ENCODE measurements at places on chromosomes 2 and 18.

DNA sequence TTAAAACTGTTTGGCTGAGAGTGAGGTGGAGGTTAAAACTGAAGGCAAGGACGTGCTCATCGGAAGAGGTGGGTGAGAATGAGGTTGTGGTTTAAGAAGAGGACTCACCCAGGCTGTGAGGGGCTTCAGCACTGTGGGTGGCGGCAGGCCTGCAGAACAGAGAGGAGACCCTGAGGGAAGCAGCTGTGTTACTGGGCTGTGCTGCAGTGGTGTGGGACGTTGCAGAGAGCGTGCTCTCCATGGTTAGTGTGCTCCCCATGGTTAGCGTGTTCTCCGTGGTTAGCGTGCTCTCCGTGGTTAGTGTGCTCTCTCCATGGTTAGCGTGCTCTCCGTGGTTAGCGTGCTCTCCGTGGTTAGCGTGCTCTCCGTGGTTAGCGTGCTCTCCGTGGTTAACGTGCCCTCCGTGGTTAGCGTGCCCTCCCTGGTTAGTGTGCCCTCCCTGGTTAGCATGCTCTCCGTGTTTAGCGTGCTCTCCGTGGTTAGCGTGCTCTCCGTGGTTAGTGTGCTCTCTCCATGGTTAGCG, 68.5 kb upstream of the NFATC1 start:
- no peak for DNase-seq

DNA sequence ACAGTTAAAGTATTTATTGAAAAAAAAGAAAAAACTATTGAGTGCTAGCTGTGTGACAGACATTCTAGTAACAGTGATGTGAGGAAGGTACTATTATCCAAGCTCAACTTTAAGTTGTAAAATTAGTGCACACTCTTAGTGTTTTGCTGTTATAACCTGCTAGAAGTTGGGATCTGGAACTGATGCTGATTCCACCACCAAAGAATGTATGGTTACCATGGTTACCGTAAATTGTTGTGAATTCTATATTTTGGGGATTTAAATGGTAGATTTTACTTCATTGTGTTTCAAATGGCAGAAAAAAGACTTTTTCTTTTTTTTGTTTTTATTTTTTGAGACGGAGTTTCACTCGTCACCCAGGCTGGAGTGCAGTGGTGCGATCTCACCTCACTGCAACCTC, 5.3 kb downstream of the AGFG1 start:
- DNase-seq: no peak

GRCh38 chr2:239249776-239250175, 151.0 kb downstream of the HDAC4 start:
- no peak for DNase-seq

GRCh38 chr2:159905926-159906714, 108.1 kb upstream of the CD302 start:
- DNase-seq: no peak

- DNase-seq: no peak
These were observed 31.8 kb downstream of the ARHGAP25 start for GRCh38 chr2:68766376-68766845.

DNA sequence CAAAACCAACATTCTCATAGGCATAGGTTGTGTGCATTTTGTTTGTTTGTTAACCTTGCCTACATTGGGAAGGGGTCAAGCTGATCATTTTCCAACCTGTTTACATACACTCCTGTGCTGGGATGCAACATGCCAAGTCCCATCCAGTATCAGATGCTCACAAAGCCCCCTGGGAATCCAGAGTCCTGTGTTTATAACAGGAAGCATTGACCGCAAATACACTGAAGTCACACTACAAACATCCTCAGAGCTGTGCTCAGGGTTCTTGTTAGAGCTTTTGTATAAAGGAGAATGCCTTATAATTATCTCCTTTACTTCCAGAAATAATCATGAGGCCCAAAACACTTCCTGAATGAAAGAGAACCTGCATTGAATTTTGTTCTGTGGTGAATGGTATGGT, 488.7 kb upstream of the TCF4 start:
- DNase-seq: no peak

DNA sequence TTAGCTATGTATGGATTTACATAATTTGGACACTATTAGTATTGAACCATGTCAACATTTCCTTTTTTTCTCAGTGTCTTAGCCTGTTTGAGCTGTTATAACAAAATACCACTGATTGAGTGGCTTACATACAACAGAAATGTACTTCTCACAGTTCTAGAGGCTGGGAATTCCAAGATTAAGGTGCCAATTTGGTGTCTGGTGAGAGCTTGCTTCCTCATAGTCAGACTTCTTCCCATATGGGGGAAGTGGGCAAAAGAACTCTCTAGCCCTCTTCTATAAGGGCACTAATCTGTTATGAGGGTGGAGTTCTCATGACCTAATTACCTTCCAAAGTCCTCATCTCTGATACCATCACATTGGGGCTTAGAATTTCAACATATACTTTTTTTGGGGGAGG, 12.6 kb downstream of the ZNF804A start:
- DNase-seq: no peak

GRCh38 chr2:205017381-205017780, 472.1 kb downstream of the PARD3B start:
- no peak for DNase-seq

- no peak for DNase-seq
These were observed 42.0 kb downstream of the DTNA start for GRCh38 chr18:34752056-34752455.

DNA sequence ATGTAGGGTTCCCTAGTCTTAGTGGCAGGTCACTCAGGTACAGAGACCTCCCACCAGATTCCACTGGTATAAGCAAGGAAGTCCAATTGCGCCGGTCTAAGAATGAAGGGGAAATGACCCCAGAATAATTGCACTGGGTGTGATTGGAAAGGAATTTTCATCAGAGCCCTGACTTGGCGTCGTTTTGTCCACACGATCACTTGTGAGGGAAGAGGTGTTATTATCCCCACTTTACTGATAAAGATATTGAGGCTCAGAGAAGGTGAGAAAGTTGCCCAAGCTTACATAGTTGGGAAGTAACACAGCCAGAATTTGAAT, 61.5 kb downstream of the CIB4 start:
- DNase-seq: no peak

- no peak for DNase-seq
These were observed 193.2 kb downstream of the LNPK start for GRCh38 chr2:175808858-175809257.

- no peak for DNase-seq
These were observed 51.1 kb downstream of the RTN4 start for GRCh38 chr2:54999182-54999581.

DNA sequence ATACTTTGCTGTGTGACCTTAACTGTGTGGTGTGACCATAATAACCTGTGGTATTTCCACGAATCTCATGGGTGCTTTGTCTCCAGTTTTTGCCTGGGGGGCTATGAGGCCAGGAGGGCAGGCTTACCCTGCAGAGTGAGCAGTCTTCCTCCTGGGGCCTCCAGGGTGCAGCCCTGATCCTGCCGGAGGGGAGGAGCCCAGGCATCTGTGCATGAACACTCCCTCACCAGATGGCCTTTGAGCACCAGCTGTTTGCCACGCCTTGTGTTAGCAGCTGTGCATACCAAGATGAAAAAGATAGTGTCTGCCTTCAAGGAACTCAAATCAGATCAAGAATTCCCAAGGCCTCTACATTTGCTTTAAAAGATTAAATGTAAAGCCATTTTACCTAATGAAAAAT, 75.0 kb upstream of the RBM44 start:
- no peak for DNase-seq

- no peak for DNase-seq
These were observed 97.0 kb upstream of the FN1 start for GRCh38 chr2:215532844-215533243.

DNA sequence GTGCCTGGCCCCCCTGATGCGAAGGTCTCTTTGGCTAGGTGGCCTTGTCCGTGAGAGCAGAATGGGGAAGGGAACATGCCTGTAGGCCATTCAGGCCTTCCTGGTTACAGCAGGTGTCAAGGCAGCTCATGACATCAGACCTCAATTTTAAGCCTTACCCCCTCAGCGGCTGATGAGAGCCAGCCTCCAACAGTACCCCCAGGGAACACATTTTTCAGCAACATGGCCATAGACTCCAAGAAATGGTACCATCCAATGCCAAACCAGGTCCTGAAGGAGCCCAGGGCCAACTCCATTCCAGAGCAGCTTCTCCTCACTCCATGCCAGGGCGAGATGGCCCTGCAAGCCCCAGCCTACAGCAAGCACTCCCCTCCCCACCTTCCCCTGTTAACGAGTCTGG, 199.2 kb downstream of the SMAD2 start:
- no peak for DNase-seq

- no peak for DNase-seq
These were observed 223.7 kb downstream of the CYP26B1 start for GRCh38 chr2:71923887-71924533.

DNA sequence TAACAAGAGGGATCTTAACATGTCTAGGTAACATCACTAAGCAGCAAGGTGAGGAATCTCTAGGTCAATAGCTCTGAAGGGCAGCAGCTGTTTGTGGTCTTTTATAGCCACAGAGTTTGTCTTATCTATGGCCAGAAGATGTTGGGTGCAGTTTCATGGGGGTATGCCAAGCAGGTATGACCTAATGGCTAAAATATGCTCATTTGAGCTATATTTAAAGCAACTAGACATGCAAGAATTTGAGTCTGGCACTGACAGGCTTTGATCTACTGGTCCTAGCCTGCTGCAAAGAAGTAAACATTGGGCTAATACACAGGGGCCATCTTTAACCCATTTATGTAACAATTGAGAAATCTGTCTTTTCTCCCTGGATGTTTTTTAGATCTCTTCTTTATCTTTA, 13.9 kb upstream of the UGP2 start:
- DNase-seq: no peak

- no peak for DNase-seq
These were observed 101.4 kb downstream of the NFATC1 start for GRCh38 chr18:79496978-79497637.

DNA sequence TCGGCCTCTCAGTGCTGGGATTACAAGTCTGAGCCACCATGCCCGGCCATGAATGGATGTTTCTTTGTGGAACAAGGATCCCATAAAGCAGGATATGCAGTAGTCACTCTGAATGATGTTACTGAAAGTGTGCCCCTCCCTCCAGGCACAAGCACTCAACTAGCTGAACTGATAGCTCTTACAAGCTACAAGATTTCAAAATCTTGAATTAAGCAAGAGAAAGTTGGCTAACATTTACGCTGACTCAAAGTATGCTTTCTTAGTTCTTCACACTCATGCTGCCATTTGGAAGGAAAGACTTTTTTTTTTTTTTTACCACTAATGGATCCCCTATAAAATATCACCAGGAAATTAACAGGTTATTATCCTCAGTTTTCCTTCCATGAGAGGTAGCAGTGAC, 549.0 kb upstream of the PKDCC start:
- DNase-seq: no peak

DNA sequence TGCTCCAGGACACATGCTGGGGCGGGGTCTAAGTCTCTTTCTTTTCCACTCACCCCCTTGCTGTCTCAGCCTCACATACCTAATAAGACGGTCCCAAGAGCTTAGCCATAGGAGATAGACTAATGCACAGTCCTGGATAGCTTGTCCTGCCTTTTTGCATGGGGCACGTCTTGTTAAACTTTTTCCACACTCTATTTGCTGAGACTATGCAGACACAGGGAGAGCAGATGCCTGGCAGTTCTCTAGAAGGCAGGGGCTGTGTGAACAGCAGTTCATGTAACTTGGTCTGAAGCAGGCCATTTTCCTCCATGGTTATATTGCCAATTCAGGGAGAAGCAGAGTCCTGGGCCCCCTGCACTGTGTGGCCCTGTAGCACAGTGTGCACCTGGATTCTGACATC, 142.1 kb downstream of the SEPTIN10 start:
- no peak for DNase-seq

DNA sequence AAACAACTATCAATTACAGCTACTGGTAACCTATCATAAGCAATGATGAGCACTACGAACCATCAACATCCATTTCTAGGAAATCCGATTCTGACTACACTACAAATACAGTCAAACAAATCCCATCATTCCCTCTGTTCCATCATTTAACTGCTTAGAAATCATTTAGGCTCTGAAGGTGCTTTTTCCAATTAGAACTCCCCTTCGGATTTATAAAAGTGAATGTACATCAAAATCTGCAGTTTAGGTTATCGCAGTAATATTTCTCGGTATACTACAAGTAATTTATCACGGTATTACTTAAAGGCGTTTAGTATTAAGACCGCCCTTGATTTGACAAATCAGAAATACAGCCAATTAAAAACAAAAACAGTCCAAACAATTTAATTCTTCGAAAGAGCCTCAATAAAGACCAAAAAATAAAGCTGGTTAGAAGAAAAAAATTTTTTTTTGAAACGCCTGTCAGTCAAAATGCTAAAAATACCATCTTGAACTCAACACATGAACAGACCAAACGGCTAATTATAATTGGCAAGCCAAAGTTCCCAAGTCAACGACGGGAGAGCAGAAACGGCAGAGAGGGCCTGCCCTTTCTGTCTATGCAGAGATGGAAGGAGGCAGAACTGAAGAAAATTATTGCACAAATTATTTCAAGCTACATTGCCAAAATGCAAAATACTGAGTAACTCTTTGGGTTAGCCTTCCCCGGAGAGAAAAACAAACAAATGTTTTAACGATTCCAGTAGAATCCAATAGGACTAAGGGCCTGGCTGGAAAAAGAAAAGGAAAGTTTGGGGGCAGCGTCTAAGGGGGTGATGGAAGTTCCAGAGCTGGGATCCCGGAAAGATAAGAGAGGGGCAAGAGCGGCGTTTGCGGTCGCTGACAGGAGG, 1.2 kb downstream of the VPS54 start:
- DNase-seq: no peak

GRCh38 chr18:77173275-77174030, 40.9 kb upstream of the MBP start:
- DNase-seq: no peak

DNA sequence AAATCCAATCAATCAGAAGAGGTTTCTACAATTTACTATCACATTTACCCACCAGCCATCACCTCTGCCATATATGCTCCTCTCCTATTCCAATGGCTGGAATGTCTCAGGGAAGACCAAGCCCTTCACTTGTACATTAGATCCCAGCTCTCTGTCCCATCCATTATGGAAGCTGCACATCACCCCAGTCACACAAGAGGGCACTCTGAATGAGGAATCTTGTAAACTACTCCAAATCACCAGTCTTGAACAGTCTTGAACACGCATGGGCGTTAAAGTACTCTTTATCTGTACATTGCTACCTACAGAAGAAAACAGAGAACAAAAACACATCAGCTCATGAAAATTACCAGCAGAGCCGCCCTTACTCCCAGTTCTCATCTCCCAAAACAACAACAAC, 38.7 kb downstream of the ZC3H8 start:
- DNase-seq: no peak

- DNase-seq: no peak
These were observed 58.6 kb upstream of the HS6ST1 start for GRCh38 chr2:128377071-128377910.

GRCh38 chr2:70385966-70386595, 84.2 kb upstream of the FAM136A start:
- no peak for DNase-seq

GRCh38 chr18:55385770-55386169, 202.2 kb downstream of the TCF4 start:
- no peak for DNase-seq

- no peak for DNase-seq
These were observed 8.8 kb upstream of the POMC start for GRCh38 chr2:25177211-25177611.
